ENCODE measurements at places on chromosomes 7 and 10.
A peak's percentile ranks its signal among the peaks of the same experiment; 100 is the strongest.

DNA sequence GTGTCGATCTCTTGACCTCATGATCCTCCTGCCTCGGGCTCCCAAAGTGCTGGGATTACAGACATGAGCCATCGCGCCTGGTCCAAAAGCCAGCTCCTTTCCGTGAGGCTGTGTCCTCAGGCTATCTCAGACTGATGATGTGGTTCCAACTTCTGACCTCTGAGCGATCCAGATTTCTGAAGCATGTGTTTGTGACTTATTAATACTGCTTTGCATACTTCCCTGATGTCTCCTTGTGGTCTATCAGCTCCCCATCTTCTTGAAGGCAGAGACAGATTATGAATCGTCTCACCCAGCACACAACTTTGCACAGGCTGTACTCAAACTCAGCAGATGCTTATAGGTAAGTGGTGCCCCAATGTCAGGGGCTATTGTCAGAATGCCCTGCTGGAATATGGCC is 2.0 kb upstream of the PLPP4 start:
- no peak for DNase-seq

DNA sequence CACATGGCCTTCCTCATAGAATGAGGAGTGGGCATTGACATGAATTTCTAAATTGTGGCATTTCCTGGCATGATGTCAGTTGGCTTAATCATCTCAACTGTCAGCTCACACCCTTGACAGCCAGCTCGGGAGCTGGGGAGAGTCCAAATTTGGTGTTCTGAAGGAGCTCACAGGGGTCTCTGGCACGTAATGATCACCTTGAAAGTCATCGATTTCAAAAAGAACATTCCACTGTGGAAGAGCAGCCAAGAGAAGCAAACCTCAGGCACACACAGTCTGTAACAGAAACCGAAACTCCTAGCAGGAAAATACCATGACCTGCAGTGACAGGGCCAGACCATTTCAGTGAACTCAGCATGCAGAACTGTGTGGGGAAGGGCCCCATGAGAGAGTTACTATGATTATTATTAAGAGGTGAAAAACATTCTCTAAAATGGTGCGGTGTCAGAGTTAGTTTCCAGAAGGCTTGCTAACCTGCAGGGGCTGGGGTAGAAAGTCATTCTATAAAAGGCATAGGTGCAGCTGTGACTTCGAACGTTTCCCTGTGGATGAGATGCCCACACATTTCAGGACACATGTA is 26.4 kb upstream of the KLF6 start:
- DNase-seq = no peak

- no peak for DNase-seq
These were observed 17.9 kb upstream of the MTERF1 start for GRCh38 chr7:91898240-91898992.

GRCh38 chr7:50221028-50221427 is 83.5 kb upstream of the IKZF1 start:
- DNase-seq = no peak

- no peak for DNase-seq
These were observed 32.0 kb upstream of the ELN start for GRCh38 chr7:73995821-73996511.

GRCh38 chr7:3069771-3070449 is 26.2 kb upstream of the CARD11 start:
- DNase-seq = no peak

GRCh38 chr10:127899766-127900387 is 7.0 kb upstream of the PTPRE start:
- DNase-seq = no peak

DNA sequence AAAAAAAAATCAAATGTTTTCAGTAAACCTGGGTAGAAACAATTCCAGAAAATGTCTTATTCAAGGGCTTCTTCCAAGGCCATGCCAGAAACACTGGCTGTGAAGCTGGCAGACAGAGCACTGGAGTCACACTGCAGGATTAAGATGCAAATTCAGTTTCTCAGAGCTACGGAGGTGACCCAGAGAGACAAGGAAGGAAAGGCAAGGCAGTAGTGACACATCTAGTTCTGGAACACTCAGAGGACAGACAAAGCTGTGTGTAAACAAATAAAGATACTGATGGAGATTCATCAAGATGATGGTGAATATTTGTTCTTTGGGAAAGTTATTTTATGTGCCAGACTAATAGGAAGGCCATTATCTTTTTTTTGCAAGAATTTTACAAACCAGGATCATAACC is 608.3 kb upstream of the C7orf33 start:
- no peak for DNase-seq

DNA sequence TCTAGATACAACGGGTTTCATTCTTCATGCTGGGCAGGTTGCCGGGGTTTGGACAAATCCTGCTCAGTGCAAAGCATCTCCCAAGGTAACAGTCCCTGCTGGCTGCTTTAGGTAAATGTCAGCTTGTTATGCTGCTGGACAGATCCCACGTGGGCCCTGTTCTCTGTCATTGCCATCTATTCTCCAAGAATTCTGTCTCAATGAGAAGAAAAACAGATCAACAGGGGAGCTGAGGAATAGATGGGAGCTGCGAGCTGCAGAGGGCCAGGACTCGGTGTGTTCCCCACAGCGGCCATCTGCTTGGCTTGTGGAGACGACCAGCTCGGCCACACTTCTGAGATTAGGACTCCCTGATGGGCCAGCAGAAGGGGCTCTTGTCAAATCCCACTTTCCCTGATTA is 235.2 kb downstream of the DPP6 start:
- DNase-seq = peak; percentile 6

GRCh38 chr7:88835147-88835728 is 39.7 kb upstream of the TEX47 start:
- DNase-seq = peak; percentile 27

DNA sequence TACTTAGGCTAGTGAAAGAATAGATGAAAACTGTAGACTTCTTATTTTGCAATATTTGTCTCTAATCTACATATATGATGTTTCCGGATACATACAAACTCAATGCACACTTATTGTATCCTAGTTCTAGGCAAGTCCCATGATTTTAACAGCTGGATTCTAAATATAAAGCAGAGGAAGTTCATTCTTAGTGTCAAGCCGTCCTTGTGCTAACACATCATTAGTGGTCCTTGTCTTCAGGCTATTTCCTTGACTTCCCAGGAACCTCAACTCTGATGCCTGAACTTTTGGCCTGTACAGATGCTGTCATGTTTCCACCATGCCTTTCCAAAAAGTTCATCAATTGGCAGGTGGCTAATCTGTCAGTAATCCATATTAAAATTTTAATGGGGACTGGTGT is 301.9 kb upstream of the DGKB start:
- DNase-seq = no peak

- DNase-seq = no peak
These were observed 473.0 kb downstream of the GALNT17 start for GRCh38 chr7:71604818-71605414.

DNA sequence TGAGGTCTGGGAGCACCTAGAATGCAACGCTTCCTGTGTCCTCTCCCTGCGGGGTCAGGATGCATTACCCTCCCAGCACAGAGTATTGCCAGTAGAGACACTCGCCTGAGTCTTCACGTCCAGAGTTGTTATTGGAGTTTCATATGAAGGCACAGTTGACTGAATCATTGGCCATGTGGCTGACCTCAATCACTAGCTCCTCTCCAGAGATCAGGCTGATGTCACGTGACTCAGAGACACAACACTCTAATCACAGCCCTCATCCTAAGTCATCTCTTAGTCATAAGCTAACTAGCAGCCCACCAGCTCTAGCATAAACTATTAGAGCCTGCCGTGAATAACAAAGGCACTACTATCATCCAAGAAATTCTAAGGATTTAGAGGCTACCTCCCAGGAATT is 107.8 kb downstream of the HECW1 start:
- no peak for DNase-seq

GRCh38 chr10:4763513-4763912 is 62.5 kb upstream of the AKR1E2 start:
- DNase-seq = no peak

- DNase-seq = no peak
These were observed 61.5 kb downstream of the CHN2 start for GRCh38 chr7:29255906-29256692.

- DNase-seq = no peak
These were observed 44.4 kb downstream of the CTTNBP2 start for GRCh38 chr7:117828825-117829224.

DNA sequence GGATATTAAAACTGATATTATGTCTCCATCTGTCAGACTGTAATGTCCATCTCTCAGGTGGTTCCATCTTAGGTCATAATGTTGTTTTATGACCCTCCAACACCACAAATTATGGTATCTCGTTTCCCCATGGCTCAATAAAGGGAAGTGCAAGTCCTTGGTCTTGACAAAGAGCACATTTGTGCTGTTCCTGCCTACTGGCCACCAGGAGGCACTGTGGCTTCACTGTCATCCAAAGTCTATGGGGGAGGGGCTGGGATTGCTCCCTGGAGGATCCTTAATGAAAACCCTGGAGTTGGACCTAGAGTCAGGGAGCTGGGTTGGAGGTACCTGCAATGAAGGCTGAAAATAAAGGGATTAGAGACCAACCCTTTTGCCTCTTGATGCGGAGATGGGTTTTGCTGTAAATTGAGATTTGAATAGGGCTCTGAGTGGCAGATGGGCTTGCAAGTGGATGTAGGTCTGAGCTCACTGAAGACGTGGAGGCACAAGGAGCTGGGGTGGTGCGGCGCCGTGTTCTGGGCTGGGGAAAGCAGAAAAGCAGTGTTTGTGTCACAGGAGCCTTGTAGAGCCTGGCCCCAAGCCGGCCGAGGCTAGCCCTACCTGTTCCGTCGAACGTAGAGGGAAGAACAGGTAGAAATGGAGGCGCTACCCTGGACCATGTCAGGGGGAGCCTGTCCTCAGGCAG is 180.5 kb upstream of the PRSS58 start:
- peak; percentile 56 for DNase-seq

DNA sequence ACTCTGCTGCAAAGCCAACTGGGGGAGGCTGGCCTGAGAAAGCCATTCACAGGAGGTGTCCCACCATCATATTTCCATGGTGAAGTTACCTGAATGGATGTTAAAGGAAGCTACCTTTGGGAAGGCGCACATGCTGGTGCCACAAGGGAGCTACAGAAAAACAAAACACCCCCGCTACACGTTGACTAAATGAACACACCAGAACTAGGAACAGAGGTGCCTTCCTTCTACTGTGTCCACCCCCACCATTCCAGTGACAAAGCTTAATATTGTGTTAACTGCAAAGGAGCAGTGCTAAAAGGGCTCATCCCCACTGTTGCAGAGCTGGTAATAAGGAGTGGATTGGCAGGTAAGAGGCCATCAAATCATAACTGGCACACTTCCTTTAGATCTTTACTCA is 420.0 kb upstream of the PODXL start:
- no peak for DNase-seq

GRCh38 chr7:7499892-7500291 is 35.8 kb downstream of the COL28A1 start:
- no peak for DNase-seq

DNA sequence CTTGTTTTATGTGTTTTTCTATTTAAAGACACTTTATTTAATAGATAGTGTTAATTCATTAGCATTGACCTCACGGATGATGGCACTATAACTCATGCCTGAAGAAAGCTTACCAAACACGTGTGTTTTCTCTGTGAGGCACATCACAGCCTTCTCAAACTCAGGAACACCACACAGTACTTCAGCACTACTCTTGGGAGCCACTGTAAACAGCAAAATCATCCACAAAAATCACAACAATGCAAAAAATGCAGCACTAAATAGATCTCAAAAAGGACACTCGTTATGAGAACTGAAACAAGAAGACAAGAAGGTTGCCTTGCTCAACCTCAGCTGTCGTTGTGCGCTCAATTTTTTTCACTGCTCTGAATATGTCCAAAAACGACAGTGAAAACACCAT is 12.0 kb upstream of the PARP12 start:
- DNase-seq = no peak

- DNase-seq = no peak
These were observed 24.6 kb upstream of the ZNF716 start for GRCh38 chr7:57425239-57425944.

DNA sequence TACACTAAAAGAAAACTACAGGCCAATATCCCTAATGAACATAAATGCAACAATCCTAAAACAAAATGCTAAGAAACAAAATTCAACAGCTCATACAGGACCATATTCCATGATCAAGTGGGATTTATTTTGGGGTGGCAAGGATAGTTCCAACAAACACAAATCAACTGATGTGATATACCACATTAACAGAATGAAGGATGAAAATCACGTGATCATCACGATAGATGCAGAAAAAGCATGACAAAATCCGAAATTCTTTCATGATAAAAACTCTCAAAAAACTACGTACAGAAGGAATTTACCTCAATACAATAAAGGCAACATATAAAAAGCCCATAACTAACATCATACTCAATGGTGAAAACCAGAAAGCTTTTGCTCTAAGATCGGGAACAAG is 124.0 kb downstream of the RELN start:
- DNase-seq = no peak

GRCh38 chr7:151700586-151701165 is 176.2 kb downstream of the PRKAG2 start:
- no peak for DNase-seq

DNA sequence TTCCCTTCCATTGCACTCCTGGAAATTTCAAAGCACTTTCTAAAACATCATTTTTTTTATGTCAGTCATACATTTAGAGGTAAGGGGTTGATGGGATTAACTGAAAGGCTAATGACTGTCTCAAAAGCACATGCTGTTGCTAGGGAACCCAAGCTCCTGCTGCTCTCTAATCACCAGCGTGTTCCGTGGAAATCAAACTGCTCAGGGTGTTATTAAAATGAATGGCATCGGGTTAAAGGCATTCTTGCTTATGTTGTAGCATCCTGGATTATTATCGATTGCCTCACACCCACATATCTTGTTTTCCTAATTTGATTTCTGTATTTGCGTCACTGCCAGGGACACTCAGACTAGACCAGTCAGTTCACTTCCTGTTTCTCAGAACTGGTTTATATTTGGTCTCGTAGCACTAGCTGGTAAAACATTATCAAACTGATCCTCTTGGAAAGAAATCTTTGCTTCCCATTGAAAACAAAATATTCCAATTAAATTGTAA is 216.5 kb upstream of the MKLN1 start:
- peak; percentile 9 for DNase-seq

GRCh38 chr10:104904753-104905323 is 263.7 kb downstream of the SORCS3 start:
- no peak for DNase-seq

DNA sequence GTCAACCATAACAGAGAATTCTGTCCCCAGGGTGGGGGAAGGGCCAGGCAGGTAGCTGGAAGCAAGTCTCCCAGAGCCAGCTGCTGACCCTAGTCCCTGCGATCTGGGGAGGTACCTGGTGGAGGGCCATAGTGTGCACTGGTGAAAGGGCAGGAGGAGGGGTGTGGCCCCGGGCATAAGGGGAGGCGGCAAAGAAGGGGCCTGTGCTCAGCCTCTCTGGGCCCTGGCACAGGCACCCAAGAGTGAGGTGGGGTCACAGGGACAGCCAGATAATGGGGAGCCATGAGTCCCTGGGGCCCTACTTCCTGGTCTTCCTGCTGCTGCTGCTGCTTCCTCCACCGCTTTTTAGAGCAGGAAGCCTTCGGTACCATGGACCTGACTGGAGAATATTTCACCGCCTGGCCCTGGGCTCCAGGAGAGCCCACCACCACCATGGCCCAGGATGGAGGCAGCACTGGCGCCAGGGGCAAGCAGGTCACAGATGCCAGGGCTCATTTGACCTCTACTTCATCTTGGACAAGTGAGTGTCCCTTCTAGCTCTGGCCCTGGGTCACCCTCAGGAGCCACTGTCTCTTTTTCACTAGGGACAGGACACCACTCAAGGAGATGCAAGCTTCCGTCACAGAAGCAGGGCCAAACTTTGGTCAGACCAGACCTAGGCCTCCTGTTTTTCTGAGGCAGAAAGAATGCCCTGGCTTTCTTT is at the start of gene ANTXRL:
Gene ANTXRL (plus strand): TSS at position 7 of the 703 bp plus-strand sequence. CDS start 266 bp downstream, at position 273.
- DNase-seq = no peak

Data from ELF-1 (cell line).